ENCODE measurements at places on chromosomes 12 and 14.

GRCh38 chr14:22973217-22974032 is 8.9 kb downstream of the AJUBA start:
- peak; percentile 74 for DNase-seq

DNA sequence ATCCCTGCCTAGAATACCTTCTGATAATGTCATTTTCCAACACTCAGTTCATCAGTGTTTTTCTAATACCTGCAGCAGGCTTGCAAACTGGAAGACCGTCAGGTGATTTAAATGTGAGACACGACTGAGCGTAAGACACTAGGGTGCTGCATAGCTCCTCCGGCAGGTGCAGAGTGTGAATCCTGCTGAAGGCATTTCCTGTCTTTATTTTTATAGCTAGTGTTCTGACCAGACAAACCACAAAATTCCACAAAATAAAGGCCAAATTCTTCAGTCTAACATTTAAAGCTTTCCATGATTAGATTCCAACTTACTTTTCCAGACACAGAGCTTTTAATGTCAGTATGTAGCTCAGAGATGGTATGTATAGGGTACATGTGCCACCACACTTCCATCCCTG is 70.7 kb downstream of the BBS10 start:
- DNase-seq, result no peak

DNA sequence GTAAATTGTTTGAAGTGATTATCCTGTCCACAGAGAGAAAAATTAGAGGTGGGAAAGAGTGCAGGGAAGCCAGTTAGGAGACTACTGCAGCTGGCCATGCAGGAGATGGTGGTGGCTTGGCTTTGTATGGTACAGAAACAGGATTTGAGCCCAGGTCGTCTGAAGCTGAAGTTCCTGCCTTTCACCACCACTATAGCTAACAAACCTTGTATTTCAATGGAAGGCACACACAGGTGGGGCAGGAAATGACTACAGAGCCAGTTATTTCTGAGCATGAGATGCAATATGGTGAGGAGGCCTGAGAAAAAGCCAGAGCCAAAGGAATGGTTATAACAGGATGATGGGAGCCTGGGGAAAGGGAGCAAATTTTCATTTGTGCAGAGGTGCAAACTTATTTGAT is 103.9 kb downstream of the BTG1 start:
- no peak for DNase-seq

GRCh38 chr12:124506832-124507153 is 60.6 kb downstream of the NCOR2 start:
- DNase-seq, result no peak

DNA sequence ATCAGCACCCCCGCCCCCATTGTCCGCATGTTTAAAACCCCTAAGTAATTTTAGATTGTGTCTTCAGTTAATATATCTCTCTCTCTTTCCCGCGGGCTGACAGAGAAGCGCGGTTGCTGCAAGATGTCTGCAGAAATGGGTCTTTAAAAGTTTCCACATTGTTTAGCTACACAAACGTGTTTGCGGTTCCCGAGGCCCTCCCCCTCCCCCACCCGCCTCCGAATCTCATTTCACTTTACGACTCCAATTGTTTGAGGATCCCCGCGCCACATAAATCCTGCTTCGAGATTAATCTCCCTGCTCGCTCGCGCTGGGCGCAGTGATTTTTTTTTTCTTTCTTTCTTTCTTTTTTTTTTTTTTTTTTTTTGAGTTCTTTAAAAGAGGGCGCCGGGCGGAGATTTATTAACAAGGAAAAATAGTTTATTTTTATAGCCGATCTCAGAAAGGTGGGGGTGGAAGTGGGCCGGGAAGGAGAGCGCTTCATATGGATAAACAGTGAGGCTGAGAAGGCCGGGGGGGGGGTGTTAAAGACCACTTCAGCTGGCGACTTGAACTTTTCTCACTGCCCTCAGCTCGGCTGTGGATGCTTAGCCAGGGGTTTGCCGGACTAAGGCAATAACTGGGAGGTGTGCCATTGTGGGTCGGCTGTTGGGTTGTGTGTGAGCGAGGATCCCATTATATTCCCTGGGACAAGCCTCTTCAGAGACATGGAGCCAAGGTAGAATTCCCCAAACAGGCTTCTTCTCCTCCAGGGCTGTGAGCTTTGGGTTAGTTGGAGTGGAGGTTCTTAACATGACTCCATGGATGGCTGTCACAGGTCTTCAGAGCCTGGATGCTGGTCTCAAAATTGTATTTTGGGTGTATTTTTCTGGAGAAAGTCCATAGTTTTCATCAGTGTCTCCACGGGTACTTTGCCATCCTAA is 39.7 kb upstream of the TBX5 start:
- DNase-seq, result no peak

DNA sequence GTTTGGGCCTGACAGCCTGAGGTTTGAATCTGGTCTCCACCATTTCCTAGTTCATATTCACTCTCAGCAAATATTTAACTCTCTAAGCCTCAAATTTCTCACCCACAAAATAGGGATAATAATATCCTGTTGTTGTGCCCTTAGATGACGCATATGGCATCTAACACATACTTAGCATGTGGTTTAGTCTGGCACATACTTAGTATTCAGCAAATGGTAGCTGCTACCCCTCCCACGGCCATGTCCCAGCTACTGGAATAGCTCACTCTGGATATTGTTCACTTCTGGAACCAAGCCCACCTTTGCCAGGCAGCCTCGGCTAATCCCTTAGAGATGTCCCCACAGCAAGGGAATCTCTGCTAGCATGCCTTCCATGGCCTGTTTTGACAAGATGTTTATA is 53.3 kb downstream of the BICD1 start:
- DNase-seq, result no peak

- DNase-seq, result no peak
These were observed 188.2 kb downstream of the CACNA1C start for GRCh38 chr12:2240984-2241383.

DNA sequence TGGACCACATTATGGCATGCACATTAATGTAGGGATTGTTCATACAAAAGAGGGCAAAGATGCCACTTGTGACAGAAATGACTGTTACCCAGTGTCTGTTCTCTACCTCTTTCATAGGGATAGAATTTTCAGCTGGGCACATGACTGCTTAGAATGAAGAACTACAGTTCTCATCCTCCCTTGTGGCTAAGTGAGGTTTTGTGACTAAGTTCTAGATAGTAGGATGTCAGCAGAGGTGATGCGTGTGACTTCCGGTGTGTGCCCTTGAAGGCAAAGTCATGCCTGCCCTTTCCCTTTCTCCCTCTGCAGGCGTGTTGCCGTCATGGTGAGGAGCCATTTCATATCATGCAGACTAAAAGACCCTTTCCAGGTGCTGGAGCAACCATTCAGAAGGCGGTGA is 99.3 kb downstream of the CACNA1C start:
- DNase-seq, result no peak

- no peak for DNase-seq
These were observed 102.1 kb upstream of the DAAM1 start for GRCh38 chr14:59086241-59086882.

GRCh38 chr14:61472011-61472672 is 150.8 kb downstream of the PRKCH start:
- DNase-seq, result peak; percentile 26

DNA sequence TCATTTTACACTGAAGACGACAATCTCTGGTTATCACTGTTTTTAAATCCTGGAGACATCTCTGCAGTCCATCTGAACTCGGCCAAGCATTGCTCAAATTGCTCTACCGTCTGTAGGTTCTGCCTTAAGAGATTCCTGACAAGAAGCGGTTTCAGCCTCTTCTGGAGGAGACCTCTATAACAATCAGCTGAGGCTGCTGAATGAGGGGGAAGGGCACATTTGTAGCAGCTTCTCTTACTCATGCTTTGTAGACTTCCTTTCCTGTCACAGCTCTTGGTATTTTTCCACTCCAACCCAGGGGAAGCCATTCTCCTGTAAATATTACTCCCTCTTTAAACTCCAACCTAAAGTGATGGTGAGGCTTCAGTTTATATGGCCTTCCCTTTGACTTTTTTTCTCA is 3.0 kb downstream of the ARG2 start:
- DNase-seq, result peak; percentile 90

GRCh38 chr12:114311974-114312373 is 94.0 kb downstream of the TBX5 start:
- no peak for DNase-seq

DNA sequence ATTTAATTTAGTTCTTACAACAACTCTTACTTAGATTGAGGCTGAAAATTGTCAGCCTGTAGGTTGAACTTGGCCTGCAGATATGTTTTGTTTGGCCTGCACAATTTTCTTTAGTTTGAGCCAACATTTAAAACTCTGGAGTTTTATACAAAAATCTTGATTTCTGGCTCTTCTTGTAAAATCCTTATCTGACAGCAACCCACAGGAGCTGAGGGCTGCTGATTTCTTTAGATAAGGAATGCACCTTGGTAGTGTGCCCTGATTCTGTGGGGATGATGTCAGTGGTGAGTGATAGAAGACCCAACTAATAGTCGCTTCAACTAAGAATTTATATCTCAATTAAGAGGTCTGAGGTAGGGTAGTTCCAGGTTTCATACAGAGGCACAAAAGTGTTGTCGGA is 49.5 kb downstream of the SOCS2 start:
- DNase-seq, result no peak

GRCh38 chr12:106773286-106774004 is 1.0 kb upstream of the RIC8B start:
- no peak for DNase-seq

DNA sequence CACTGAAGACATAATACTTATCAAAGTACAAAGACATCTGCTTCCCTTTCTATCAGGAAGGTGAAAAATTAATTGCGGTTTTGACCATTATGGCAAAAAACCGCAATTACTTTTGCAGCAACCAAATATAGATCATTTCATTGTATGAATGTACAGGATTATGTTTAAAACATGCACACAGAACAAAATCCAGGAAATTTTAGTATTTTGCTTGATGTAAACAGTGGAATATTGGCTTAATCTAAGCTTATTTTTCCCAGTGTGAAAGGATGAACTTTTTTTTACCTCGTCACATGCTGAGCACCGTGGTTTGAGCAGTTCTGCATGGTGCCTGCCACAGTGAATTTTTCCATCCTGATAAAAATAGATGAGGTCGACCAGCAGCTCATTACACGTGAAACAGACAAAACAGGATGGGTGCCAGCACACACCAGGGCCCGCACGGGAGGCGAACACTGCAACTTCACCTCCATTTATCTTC is 121.2 kb downstream of the PRICKLE1 start:
- DNase-seq, result no peak

- no peak for DNase-seq
These were observed 4.0 kb upstream of the CNTN1 start for GRCh38 chr12:40688085-40688725.

- no peak for DNase-seq
These were observed 217.6 kb upstream of the MYL2 start for GRCh38 chr12:111138016-111138415.

GRCh38 chr12:7155471-7156034 is 25.4 kb downstream of the CLSTN3 start:
- no peak for DNase-seq

DNA sequence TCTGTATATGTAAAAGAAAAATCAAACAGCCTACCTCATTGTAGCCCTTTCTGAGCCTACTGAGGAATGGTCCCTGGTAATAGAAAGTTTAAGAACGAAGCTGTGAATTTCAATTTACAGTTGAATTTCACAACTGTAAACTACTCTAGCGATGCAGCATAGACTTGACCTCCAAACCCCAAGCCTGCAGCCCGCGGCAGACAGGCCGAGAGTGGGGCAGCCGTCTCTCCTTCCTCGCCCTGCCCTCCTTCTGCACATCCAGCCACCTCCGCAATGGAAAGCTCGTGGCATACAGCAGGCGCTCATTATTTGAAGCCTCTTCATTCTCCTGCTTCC is 15.3 kb downstream of the RNASE2 start:
- no peak for DNase-seq

DNA sequence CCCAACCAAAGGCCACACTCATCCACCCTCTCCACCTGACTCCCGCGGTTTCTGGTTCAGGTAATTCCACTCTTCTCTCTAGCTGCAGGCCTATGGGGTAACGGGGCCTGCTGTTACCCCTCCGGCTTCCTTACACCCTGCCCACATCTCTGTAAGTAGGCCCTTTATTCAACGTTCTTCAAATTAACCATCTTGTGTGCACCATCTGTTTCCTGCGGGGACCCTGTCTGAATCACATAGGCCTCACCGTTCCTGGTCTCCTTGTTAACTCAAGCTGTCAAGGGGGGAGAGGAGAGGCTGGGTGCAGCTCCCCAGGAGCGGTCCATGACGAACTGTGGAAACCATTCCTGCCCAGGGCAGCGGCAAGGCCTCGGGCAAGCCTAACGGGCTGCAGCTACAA is 9.3 kb upstream of the DLK1 start:
- no peak for DNase-seq

GRCh38 chr12:89992668-89993451 is 284.2 kb upstream of the ATP2B1 start:
- no peak for DNase-seq

GRCh38 chr12:91023326-91024004 is 18.7 kb upstream of the EPYC start:
- DNase-seq, result no peak

- DNase-seq, result peak; percentile 96
These were observed 79.3 kb downstream of the SSPN start for GRCh38 chr12:26274441-26275312.

- DNase-seq, result no peak
These were observed 31.2 kb downstream of the TC2N start for GRCh38 chr14:91835920-91836843.

DNA sequence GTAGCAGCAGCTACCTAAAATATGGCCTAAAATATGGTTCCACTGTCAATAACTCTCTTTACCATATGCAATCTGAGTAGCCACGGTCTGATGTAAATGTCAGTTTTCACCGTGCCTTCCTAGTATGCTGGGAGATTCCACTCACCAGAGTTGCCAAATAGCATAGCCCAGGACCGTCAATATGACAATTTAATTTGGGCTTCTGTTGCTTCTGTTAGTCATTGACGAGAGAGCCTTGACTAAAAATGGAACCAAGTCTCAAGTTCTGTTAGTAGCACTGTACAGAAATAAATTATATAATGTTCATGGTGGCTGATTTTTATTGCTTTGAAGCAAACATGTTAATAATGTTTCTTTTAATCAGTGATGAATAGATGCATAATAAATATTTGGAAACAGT is 348.4 kb downstream of the BCAT1 start:
- no peak for DNase-seq

- no peak for DNase-seq
These were observed 7.9 kb downstream of the METTL25 start for GRCh38 chr12:82366197-82366596.

DNA sequence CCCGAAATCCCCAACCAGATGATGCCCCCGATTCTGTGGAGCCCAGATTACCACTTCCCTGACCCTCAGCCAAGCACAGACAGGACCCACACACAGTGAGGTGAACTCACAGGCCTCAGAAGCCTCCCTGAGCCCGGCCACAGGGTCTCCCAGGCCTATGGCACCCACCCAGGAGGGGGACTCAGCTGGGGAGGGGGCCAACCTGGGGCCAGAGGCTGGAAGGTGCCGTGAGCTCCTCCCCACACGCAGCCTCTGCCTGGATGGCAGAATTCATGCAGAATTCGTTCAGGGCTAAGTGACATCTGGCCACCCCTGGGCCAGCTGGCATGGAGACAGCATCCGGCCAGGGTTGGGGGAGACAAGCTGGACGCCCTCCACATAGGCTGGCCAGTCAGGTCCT is 11.8 kb downstream of the TMEM179 start:
- no peak for DNase-seq

All from SW 1271 (cell line).